CD8-positive, alpha-beta memory T cell (primary cell): ENCODE measurements at places on chromosomes 16 and 17.

DNA sequence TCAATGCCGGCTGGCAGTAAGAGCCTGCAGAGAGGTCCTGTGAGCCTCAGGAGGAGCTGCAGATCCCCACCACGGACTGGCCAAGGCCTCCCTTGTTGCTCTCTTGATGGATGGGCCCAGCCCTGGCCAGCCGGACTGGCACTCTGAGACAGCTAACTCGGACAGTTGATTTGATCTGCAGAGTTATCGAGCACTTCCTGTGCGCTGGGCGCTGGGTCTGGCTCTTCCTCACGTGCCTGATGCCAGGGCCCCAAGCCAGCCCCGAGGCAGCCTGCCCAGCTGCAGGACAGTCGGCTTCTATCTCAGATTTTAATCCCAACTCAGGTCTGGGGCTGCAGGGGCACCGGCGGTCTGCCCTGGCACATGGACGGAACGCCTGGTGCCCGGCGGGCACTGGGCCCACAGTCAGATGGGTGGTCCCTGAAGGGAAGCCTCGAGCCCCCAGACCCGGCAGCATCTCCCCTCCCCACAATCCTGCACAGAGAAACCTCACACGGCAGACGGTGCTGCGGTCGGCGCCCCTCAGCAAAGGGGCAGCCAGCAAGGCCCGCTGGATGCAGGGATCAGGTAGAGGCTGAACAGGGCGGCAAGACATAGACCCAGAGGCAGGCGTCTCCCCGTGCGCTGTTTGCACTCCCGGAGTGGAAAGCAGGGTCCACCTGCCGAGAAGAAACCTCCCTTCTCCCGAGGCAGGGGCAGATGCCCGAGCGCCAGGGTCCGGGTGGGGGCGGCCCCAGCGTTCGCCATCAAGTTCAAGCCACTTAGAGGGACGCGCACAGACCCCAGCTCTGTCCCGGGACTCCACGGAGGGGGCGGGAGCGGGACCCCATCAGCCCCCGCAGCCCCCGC is 34.0 kb downstream of the TIMM22 start:
- DNase-seq, result no peak

GRCh38 chr17:343211-343610 is 9.4 kb downstream of the RPH3AL start:
- DNase-seq, result no peak

DNA sequence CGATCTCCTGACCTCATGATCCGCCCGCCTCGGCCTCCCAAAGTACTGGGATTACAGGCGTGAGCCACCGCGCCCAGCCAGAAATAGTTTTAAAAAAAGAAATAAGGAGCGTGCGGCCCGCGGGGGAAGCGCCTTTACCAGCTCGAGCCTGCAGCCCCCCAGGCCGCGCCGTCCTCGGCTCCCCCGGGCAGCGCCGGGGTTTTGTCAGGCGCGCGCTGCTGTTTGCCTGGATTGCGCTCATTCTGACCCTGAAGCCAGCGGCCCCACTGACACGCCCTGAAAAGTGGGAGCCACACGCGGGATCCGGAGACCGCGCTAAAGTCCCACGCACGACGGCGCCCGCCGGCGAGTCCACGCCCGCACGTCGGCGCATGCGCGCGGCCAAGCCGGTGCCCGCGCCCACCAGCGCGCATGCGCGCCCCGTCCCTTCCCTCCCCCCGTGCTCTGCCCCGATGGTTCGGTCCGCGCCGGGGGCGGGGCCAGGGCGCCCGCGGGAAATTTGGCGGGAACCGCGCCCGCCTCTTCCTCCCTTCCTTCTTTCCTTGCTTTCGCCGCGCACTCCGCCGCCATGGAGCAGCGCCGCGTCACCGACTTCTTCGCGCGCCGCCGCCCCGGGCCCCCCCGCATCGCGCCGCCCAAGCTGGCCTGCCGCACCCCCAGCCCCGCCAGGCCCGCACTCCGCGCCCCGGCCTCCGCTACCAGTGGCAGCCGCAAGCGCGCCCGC is at the start of gene CDT1:
Gene CDT1 (plus strand): TSS at position 526 of the 724 bp plus-strand sequence. CDS start 43 bp downstream, at position 569.
- DNase-seq, result peak; percentile 80

DNA sequence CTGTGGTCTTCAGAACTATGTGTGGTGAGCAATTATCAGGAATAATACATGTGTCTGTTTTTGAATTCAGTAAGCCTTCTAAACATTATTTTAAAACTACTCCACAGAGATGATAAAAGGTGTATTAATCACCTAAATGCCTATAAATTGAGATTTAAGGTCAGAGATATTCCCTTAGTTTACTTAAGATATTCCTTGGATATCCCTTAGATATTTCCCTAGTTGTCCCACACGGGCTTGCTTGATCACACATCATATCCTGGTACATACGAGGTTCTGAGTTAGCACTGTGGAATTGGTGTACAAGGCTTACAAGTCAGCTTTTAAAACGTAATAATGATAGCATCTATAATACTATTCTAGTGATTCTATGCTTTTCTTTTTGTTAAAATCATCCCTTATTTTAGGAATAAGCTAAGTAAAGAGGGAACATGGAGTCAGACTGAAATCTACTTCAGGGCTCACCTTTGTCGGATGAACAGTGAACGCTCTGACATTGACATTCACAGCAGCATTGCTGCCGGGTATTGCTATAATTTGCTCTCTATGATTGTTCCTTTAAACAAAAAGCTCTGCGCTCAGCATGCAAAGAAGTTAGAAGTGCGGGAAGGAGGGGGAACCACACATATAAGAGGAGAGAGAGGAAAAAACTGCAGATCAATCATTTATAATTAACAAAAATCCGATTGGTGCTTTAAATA is 136.5 kb downstream of the SKAP1 start:
- DNase-seq, result no peak

GRCh38 chr16:85480727-85481101 is 132.4 kb upstream of the GSE1 start:
- DNase-seq, result no peak

GRCh38 chr16:63216696-63217423 is 1180.6 kb upstream of the CDH8 start:
- DNase-seq, result no peak

- DNase-seq, result no peak
These were observed 10.2 kb downstream of the CNTNAP1 start for GRCh38 chr17:42692489-42692888.

GRCh38 chr16:11121083-11121608 is 134.9 kb downstream of the SOCS1 start:
- no peak for DNase-seq

- no peak for DNase-seq
These were observed 84.9 kb downstream of the CYB561 start for GRCh38 chr17:63361182-63361581.

DNA sequence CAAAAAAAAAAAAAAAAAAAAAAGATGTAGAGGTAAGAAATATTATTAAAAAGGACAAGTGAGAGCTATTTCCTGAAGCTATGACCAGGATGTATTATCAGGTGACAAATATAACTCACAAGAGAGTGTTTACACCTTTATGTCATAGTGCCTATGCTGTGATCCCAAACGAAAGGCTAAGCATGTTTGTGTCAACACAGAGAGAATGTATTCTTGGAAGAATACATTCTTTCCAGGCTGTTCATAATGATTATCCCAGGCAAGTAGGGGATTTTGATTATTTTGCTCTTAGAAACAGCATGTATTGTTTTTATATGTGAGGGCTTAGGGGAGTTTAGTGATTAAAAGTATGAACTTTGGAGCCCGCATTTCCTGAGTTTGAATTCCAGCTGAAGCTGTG is 175.0 kb downstream of the SPECC1 start:
- DNase-seq, result no peak

DNA sequence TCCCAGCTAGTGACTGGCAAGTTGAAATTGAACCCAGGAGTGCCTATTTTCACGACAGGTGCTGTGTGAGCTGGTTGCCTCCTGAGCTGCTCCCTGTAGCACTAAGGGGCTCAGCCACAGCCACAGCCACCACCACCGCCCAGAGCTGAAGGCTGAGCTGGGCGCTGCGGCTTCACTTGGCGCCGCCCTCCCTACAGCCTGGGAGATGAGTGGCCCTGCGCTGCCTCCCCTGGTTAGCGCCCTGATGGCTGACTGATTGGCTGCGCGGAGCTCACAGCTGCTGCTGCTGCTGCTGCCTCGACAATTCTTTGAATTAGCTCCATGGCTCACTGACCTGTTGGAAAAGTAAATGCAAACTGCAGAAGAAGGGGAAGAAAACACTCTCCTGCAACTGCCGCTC is 91.8 kb upstream of the TMEM132E start:
- DNase-seq, result no peak

DNA sequence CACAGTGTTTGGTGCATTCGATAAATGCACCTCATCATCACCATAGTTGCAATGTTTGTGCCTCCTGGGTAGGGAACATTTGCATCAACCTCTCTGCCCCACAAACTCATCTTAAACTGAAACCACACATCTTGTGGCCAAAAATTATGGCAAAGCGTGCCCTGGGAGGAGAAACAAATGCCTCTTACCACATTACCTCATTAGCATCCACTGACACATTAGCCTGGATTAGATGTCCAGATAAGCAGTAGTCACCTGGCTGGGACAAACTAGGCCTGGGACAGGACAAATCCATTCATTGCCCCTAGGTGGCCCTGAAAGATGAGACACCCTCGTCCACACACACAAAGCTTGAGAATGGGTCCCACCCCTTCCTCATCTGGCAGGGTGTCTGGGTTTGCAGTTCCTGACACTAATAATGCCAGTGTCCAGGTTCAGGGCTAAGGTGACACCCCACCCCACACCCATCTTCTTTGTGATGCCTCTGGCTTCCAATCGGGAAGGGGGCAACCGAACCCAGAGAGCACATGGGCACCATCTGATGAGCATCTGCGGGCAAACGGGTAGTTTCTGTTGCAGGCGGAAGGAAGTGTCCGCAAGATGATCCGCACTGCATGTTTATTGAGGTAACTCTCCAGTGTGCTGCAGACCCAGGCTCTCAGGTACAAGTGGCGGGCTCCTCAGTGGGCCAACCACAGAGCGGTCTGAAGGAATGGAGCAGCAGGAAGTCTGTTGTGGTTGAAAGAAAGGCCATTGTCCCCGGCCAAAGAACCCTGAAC is 8.6 kb downstream of the XYLT1 start:
- no peak for DNase-seq

GRCh38 chr16:84220851-84221250 is 19.0 kb downstream of the KCNG4 start:
- no peak for DNase-seq

DNA sequence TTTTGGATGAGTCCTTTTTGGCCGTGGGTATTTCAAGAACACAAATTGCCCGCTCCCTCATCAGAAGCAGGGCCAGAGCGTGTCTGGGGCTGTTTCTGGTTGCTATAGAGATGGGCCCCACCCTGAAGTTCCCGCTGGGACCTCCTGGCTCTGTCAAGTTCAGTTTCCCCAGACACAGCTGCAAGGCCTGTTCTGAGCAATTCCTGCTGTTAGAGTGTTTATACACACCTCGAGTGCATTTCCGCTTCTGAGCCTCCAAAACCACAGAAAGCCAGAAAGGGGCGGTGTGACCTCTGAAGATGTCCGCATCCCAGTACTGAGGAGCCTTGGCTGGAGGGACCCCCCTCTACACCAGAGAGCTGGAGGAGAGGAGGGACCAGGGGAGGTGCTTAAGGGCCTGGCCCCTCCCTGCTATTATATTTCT is 9.3 kb upstream of the WBP2 start:
- DNase-seq, result peak; percentile 66

- DNase-seq, result no peak
These were observed 365.2 kb downstream of the C16orf95 start for GRCh38 chr16:86951831-86952598.

- no peak for DNase-seq
These were observed 155.1 kb downstream of the CHD9 start for GRCh38 chr16:53209877-53210276.

DNA sequence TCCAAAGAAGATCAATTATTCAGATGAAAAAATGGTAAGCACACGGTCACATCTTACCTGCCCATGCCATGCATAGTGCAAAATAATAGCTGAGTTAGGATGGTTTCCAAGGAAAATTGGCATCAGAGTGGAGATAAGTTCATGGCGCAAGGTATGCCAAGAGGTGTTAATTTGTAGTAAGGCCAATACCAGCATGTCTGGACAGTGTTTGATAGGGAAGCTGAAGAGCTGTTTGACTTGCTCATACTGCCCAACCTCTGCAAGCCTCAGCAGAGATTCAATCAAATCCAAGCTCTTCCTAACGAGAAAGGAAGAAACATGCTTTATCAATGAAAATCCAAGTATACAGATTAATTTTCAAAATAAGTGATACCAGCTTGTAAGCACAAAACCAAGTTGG is 51.0 kb downstream of the CNOT1 start:
- DNase-seq, result no peak

GRCh38 chr17:62995377-62995885 is 29.4 kb downstream of the TANC2 start:
- no peak for DNase-seq
